ENCODE measurements at places on chromosomes 1 and 21.

DNA sequence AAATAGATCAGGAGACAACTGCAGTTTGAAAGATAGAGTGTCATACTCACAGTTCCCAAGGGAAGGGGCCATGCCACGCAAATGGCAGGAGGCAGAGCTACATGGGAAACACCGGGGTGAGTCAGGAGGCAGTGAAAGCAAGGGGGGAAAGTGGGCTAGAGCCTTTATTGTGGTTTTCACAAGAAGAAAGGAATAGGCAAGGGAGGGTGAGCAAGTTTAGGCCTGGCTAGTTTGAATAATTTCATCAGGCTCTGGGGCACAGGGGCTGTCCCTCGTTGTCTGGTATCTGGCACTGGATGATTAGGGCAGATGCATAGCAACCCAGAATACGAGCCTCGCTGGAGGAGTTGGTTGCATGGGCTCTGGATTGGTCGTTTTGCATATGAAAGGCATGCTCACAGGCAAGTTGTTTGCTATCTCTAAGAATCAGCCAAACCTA, 17.0 kb upstream of the ITLN2 start:
- DNase-seq = no peak

DNA sequence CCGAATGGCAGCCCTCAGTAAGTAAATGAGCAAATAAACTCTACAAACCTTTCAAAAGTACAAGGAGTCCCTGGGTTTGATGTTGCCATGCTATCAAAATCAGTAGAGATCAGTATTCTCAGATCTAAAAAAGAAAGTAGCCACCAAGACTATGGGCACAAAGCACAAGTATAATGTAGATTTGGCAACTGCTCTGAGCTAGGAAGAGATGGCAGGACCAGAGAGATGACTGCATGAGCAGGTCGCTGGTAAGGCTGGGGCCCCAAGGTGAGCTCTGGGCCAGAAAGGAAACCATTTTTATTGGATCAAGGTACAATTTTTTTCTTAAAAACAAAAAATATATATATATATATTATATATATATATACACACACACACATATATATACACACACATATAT, 3.1 kb upstream of the ADORA3 start:
- DNase-seq = no peak

- DNase-seq = peak; percentile 72
These were observed 2.6 kb upstream of the CREG1 start for GRCh38 chr1:167555971-167556714.

- DNase-seq = no peak
These were observed 48.5 kb downstream of the AJAP1 start for GRCh38 chr1:4702932-4703331.

DNA sequence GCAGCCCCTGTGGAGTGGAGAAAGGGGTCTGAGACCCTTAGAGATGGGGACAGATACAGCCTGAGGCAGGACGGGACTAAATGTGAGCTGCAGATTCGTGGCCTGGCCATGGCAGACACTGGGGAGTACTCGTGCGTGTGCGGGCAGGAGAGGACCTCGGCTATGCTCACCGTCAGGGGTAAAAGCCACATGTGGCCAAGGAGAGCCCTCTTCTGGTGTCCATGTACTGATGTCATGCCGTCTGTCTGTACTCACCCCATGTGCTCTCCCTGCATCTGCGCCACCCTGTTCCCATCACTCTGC, 84.7 kb downstream of the OBSCN start:
- no peak for DNase-seq

All from MV-4-11 (cell line).